ENCODE measurements at places on chromosomes 4 and X. TPM values are rescaled to one million over a fixed set of nuclear protein-coding genes. Genes with fewer than 3 reads are reported as not detected.

- no peak for DNase-seq
Measured at GRCh38 chr4:10656988-10657387, 27.6 kb downstream of the CLNK start.

DNA sequence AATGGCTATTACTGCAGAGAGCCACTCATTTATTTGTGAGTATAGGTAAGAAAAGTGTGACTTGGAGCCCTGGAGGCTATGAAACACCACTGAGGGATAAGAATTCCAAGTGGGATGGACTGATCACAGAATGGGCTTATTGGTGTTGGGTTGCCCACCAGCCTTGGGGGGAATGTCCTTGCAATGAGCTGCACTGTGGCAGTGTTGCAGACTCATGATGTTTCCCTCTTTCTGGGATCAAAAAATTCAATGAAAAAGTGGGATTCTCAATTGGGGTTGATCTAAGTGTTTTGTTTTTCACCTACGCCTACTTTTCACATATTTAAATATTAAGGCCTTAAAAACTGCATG lies 1024.5 kb upstream of the PCDH10 start:
- DNase-seq, result no peak

DNA sequence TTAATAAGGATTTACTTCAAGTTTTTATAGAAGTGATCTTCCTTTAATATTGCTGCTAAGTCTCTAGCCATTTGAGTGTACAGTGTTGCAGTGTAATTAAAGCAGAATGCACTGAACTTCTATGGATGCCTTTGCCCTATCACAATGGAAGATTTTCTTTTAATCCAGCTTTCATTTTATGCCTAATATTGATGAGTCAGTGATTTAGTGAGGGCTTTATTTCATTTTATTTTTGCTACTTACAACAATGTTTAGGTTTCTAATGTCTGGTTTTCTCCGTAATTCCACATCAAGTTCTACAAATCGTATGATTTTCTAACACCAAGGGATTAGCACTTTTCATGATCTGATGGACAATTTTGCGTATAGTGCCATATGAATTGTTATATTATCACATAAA lies 504.1 kb downstream of the PCDH11X start:
- DNase-seq, result no peak

DNA sequence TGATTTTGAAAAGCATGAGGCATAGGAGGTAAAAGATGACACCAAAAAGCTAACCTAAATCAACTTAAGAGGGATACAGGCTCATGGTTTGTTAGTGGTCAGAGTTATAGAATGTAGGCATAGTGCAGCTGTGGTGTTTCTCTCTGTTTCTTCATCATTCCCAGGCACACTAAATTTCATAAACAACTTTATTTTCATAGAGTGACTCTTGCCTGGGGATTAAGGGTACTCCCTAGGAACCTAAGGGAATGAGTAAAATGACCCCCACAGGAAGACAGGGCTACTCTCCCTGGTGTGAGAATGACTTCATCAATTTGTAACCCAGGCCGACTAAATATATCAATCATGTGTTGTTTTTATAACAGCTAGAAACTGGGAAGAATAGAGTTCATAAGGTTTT lies 11.1 kb downstream of the FABP2 start:
- no peak for DNase-seq

DNA sequence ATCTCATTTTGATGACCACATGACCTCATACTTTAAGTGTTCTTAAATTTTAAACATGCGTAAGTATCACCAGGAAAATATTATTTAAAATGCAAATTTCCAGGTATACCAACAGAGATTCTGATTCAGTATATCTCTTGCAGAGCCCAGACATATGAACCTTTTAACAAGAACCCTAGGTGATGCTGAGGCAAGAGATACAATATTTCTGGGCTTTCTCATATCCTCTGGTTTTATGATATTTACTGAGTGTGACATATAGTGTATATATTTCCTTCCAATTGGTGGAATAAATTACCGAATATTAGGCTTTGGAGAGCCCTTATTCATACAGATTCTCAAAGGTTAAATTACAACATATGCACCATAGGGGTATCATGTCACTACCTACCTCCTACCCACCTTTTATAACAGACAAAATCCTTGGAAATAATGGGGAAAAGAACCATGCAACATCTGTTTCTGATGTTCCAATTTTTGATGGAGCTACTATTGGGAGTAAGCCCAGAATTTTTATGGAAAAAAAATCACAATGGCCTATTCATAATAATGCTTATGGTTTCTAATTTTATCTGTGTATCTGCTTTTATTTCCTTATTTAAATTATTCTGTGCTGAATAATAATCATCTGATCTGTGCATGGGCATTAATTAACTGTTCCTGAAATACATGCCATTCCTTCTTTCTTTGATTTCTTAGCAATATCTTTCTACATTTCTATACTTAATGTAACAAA lies 27.1 kb downstream of the KCTD8 start:
- no peak for DNase-seq

GRCh38 chr4:119209077-119209476 lies 3.4 kb upstream of the USP53 start:
- DNase-seq, result peak; percentile 54

DNA sequence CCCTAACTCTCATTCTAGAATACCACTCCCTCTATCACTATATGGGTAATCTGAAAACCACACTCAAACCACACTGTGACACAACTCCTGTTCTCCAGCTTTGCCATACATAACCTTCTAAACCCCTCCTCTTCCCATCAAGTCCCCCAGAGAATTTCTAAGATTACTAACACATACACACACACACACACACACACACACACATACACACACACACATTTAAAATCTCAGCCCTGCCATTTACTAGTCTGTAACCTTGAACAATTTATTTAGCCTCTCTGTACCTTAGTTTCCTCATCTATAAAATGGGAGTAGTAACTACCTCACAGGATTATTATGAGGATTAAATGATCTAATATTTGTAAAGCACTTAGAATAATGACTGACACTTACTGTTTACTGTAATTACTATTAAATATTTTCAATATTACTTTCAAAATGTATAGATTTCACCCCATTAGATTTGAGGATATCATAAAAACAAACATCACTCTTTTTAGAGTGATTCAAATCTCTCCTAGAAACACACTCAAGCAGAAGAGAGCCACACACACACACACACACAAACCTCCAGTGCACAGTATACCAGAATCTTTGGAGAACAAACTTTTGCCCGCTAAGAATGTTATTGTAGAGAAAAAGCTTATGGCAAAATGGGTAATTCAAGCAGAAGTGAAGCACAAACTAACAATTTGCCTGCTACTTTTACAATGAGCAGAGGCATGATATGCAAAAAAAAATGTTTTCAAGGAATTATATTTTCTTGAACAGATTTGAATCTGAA lies 3.8 kb downstream of the ANKRD50 start:
- DNase-seq, result no peak

GRCh38 chr4:52799813-52800212 lies 48.6 kb upstream of the ERVMER34-1 start:
- no peak for DNase-seq

DNA sequence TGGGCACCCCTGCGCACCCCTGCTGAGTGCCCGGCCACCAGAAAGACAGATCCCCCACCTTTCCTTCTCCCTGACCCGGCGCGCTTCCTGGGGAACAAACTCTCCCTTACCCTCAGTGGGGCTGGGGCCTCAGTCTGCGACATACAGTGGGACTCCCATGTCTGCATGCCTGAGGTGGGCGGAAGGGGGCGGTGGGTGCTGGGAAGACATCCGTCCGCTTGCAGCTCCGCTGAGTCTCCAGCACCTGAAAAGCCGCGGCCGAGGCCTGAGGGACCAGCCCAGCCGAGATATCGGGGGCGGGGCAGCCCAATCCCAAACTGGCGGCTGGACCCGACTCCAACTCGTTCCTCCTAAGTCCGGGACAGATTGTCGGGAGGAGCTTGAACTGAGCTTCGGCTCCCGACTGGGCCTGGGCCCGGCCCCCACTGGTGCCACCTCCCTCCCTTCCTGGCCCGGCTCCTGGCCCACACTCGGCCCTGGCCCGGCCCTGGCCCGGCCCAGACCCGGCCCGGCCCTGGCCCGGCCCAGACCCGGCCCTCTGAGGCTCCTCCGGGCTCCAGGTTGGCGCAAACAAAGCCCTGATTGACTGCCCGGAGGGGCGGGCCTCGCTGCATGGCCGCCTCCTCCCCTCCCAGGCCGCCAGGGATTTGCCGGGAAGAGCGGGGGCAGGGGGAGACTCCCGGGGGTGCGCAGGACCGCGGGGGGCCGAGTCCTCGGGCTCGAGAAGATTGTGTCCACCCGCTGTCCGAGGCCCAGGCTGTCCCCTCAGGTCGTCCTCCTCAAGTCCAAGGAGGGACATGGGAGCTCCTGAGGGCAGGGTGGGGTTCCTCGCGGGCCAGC lies 877 bp upstream of the SLC16A2 start:
- DNase-seq, result peak; percentile 64

GRCh38 chrX:124530803-124531202 lies 184.4 kb downstream of the SH2D1A start:
- DNase-seq, result no peak

- no peak for DNase-seq
Measured at GRCh38 chrX:101774340-101774739, 114.7 kb upstream of the ARMCX2 start.

DNA sequence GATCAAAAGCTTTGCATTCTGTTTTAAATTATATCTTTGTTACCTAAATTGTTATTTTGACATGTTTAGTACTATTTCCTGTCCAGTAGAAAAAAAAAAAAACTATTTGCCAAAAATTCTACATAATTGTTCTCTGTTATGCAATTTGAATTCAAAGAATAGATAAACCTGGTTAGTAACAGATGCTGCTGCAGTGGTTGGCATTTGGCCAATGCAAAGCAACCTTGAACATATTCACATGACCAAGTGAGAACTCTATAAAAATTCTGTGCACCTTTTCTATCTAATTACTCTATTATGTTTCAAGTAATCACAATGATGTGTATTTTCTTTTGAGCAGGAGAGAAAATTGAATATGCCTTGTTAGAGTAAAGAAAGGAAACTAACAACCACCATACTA lies 1473.4 kb downstream of the RPA4 start:
- no peak for DNase-seq

DNA sequence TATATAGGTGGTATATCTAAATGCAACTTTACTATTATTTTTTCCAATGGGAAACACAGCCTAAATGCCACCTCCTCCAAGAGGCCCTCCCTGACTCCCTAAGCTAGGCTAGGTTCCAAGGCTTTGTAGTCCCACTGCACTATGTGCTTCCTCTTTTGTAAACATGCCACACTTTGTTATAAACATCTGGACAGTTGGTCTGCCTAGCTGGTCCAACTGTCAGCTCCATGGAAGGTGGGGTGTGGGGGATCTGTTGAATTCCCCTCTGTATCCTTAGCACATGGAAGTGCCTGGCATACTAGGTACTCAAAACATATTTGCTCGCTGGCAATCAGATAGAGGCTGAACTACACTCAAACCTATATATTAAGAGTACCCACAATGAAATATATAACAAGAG lies 63.4 kb downstream of the SLC9A7 start:
- DNase-seq, result no peak

GRCh38 chrX:126551306-126551705 lies 1.3 kb downstream of the DCAF12L1 start:
- no peak for DNase-seq

- DNase-seq, result no peak
Measured at GRCh38 chrX:136397001-136397400, 90.7 kb upstream of the BRS3 start.

DNA sequence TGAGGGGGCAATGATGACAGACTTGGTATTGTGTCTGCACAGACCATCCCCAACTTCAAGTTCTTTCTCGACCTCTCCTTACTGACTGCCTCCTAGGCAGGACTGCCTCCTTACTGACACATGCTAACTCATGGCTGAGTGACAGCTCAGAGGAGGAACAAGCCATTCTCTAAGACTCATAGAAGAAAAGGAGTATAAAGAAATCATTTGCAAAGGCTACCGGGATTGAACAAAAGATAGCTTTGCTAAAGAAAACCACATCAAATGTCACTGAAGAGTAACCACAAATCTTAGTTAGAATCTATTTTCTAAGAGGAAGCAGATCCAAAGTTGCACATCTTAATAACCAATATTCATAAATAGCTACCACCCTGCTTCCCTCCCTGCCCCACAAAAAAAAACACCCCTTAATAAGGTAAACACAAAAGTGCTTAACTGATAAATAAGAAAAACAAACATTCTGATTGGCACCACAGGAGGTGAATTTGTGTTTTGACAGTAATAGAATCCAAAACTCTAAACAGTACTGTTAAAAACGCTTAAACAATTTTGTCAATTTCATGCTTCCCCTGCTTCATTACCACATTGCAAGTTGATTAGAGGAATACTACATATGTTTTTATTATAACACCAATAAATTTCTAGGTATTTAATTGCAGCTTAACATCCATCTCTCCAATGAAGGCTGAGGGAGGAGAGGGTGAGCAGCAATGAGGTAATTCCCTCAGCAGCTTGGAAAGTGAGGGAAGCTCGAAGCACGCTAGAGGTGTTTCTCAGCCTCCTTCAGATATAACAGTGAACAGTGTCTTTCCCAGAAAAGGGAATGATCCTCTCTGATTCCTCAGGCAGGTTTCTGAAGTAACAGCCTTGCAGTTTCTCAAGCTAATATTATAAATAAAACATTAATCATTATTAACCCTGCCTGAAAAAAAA lies 160.0 kb downstream of the HNRNPD start:
- no peak for DNase-seq

DNA sequence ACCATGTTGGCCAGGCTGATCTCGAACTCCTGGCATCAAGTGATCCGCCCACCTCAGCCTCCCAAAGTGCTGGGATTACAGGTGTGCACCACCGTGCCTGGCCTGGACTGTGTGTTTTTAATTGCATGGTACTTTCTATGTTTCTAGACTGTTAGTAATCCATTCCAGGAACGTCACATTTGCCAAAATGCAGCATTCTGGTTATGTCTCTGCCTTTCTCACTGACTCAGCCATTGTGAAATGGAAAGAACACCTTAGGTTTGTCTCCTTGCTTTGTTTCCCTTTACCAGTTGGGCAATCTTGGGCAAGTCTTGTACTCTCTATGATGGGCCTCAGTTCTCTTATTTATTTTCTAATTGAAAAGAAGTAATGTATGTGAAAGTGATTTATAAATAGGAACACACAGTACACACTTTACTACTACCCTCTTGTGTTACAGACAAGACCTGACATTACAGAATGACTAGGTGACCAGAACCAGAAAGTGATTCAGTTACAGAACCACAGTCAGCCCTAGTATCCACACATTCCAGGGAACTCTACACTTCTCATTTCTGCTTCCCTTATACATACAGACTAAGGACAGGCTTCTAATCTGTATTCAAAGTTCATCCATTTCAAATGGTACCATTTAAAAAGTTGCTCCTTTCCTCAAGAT lies 187.1 kb downstream of the MGST2 start:
- DNase-seq, result no peak

GAGE12H gene
- polyA plus RNA-seq, result not detected

GUCY1B1 gene
- 0.14 TPM for polyA plus RNA-seq

PCDH7 gene
- polyA plus RNA-seq, result not detected

TASL gene
- polyA plus RNA-seq, result not detected

CHRNA9 gene
- polyA plus RNA-seq, result 0.54 TPM

FAM149A gene
- polyA plus RNA-seq, result 1.4 TPM

CTAG1A gene
- polyA plus RNA-seq, result not detected

MAOB gene
- polyA plus RNA-seq, result 0.05 TPM

Data from A549 (cell line).